ENCODE measurements at places on chromosomes 16 and 17. TPM values are rescaled to one million over a fixed set of nuclear protein-coding genes. Genes with fewer than 3 reads are reported as not detected.

The SNAI3 gene
- total RNA-seq = 0.23 TPM

The TPPP3 gene
- total RNA-seq = 16.5 TPM

The PIK3R5 gene
- not detected for total RNA-seq

The HSF5 gene
- not detected for total RNA-seq

Data from A549 treated with Mapracorat at 1 μM for 4 hours (cell line).